NCI-H2029 treated with DMSO at 0.1 percent for 48 hours (cell line): ENCODE measurements at places on chromosomes 16 and 17.
A peak's percentile ranks its signal among the peaks of the same experiment; 100 is the strongest.

GRCh38 chr17:7380855-7381683 is at the start of gene TNK1:
TSS of gene TNK1 (plus strand) at chr17:7381089. CDS start at chr17:7382927, 1,838 bp downstream.
- no peak for DNase-seq

DNA sequence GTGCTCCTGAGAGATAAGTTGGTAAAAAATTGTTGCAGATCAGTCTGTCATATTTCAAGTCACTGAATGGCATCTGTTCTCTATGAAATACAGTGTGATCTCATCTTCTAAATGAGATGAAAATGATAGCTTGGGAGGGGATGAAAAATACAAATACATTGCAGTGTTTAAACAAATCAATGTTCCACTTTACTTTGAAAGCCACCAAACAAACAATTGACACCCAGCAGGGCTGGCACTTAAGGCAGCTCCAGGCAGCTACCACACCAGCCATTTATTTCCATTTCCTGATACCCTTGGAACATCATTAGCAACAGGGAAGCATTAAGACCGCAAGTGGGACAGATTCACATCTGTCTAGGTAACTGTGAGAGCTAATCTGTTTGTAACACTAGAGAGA is 827.6 kb upstream of the KIF2B start:
- DNase-seq = peak; percentile 87

- DNase-seq = no peak
Observed at GRCh38 chr16:84725481-84726078, 25.8 kb downstream of the USP10 start.

- DNase-seq = peak; percentile 60
Observed at GRCh38 chr17:32627239-32627996, 140.6 kb downstream of the CDK5R1 start.

DNA sequence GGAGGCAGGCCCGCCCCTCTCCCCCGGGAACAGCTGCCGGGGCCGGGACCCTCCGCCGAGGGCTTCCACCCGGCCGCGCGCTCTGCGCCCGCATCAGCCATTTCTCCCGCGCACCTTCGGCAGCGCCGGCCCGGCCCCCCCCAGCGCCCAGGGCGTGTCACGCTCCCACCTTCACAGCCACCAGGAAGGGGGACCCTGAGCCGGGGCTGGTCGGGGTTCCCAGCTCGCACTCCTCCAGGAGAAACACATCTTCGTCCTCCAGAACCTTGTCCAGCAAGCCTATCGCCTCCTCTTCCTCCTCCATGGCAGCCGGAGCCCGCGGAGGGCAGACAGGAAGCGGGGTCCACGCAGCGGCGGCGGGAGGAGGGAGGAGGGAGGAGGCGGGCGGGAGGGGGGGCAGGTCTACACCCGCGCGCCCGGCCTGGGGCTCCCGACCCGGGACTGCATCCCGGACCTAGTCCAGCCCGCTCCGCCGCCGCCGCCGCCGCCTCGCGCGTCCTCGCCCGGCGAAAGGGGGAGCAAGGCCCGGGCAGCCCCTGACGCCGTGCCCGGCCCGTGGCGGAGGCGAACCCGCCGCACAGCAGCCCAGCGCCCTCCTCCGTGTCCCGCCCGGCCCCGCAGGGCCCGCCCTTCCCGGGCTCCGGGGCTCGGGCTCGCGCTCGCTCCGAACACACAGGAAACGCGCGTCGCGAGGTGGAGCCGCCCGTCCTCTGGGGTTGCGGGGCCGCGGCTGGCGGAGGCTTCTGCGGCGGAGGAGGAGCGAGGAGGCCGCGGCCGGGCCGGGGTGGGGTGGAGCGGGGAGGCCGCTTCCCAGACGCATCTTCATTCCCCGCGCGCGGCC is 70.8 kb downstream of the ABR start:
- no peak for DNase-seq

- no peak for DNase-seq
Observed at GRCh38 chr16:19938536-19938935, 53.9 kb upstream of the GPRC5B start.

- no peak for DNase-seq
Observed at GRCh38 chr17:50902372-50903353, 36.5 kb upstream of the TOB1 start.

DNA sequence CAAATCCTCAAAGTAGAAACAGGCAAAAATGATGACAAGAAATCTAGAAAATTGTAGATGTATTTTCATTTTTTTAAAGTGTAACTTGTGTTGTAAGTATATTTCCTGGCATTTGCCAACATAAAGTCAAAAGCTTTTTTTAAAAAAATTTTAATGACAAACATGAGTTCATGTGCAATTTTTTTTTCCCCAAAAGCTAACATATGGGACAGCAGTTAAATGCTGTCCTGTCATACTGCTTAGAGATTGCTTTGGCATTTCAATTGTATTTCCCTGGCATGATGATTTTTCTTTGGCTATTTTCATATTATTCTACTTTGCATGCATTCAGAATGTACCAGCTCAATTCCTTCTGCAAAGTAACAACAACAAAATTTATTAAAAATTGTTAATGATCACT is 24.5 kb upstream of the CPPED1 start:
- DNase-seq = no peak

DNA sequence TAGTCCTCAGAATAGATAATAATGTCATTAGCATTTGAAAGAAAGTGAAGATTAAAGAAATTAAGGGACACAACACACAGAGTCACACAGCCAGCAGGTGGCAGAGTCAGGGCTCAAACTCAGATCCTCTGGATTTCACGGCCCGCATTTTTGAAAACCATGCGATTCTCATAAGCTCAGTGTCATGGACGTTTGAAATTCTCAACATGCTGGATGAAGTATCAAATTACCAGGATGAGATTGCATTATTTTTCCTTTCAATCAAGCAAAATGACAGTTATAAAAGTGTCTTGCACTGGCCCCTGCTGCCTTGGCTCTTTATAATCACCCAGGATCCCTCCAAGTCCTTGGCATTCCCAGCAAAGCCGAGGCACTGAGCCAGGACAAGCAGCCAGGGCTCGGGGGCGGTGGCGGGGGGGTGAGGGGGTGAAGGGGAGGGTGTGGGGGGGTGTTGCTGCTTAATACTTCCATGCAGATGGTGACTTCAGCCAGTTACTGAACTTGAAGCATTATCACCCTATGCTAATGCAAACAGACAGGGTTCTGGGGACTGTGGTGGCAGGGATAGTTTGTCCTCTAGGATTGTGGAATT is 6.6 kb upstream of the BMERB1 start:
- DNase-seq = peak; percentile 22

- DNase-seq = no peak
Observed at GRCh38 chr16:85170590-85171003, 58.3 kb upstream of the CIBAR2 start.

- no peak for DNase-seq
Observed at GRCh38 chr16:13808102-13808501, 111.9 kb upstream of the ERCC4 start.
